ENCODE measurements at places on chromosomes 16 and 17.

GRCh38 chr17:70353408-70354092, 184.2 kb downstream of the KCNJ2 start:
- DNase-seq = no peak

- no peak for DNase-seq
Observed at GRCh38 chr16:29860218-29860617, 2.8 kb downstream of the CDIPT start.

DNA sequence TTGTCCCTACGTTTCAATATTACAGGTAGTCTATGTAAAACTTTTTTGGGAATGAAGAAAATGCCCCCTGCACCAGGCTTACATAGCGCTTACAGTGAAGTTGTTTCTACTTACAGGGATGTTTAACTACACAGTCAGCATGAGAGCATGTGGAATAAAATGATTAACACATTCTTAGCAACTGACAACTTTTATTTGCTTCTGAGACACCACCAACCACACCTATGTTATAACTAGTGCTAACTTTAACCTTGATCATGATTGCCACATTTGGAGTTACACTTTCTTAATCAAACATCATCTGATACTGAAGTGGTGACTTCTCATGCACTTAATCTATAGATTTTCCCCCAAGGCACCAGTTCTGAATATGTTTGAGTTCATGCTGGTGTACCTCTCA, 20.3 kb upstream of the ZNF267 start:
- no peak for DNase-seq

- no peak for DNase-seq
Observed at GRCh38 chr17:64081802-64082799, 47.8 kb downstream of the ERN1 start.

Data from left renal pelvis (tissue), 4 donors.